ENCODE measurements at places on chromosomes 3 and 15. TPM values are rescaled to one million over a fixed set of nuclear protein-coding genes. Genes with fewer than 3 reads are reported as not detected.

Gene ZNF609
- total RNA-seq, result 11.0 TPM

Gene EDEM1
- total RNA-seq, result 50.6 TPM

Gene ECE2
- total RNA-seq, result not detected

Gene PLA1A
- total RNA-seq, result 0.14 TPM

Gene GHSR
- not detected for total RNA-seq

Gene LXN
- 13.3 TPM for total RNA-seq

Gene LTK
- 0.69 TPM for total RNA-seq

DNA sequence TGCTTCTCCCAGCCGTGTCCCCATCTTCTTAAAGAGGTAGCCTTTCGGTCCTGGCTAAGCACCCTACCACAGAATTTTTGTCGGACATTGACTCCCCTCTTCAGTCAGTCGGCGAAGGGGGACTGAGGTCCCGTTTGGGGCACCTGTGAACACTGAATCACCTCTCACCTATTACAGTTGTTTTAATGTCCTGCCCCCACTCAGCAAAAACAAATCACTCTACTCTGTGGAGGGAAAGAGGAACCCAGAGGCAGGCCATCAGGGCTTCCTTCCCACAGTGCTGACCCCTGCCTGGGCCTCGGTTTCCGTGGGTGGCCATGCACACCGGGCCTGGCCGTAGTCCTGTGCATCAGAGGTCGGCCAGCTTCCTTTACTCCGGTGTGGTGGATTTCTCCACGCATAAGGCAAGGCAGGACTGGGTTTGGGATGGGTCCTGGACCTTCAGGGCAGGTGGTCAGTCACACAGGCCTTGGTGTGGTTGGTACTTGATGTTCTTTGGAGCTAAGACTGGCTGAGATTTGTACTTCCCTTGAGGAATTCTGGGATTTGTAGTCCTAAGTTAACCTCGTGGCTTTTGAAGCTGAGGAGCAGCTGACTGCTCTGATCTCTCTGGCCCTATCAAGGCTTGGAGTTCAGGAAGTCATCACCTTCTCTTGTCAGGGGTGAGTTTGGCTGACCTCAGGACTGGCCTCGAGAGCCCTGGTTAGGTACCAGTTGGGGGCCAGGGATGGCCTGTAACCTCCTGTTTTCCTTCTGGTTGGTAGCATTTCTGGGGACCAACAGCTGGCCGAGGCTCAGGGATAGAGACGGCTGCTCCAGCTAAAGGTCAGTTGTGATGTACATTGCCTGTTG, 627 bp upstream of the FAM131A start:
- DNase-seq, result no peak

GRCh38 chr3:31772758-31773473, 208.1 kb downstream of the OSBPL10 start:
- no peak for DNase-seq

DNA sequence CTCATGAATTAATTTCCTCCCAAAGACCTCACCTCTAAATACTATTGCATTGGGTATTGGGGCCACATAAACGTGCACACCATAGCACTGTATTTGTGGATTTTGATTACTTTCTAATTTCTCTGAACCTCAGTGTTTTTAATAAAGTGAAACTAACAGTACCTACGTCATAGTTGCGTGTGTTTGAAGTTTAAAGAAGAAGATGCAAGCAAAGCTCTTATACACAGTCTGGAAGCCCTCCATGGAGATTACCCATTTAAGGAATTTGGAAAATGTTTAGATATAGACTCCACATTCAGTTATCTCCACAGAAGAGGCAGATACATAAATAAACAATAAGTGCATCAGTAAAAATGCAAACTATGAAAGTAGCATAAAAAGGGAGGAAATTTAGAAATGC, 581.1 kb upstream of the GBE1 start:
- DNase-seq, result no peak

DNA sequence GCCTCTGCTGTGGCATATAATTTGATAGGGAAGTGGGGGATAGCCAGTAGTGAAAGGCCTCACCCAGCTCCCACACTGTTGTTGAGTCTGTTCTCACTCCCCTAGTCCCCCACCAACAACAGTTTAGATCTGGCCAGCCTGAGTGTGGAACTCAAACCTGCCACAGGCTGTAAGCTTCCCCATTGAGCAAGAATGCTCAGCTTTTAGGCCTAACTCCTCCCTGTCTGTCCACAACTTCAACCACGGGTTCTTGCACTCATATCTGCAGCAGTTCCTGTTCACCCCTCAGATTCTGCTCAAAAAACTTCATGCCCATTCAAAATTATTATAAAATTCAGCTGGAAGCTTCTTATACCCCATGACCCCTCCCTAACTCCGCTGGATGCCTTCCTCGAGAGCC, 975.1 kb downstream of the NSUN3 start:
- DNase-seq, result no peak

DNA sequence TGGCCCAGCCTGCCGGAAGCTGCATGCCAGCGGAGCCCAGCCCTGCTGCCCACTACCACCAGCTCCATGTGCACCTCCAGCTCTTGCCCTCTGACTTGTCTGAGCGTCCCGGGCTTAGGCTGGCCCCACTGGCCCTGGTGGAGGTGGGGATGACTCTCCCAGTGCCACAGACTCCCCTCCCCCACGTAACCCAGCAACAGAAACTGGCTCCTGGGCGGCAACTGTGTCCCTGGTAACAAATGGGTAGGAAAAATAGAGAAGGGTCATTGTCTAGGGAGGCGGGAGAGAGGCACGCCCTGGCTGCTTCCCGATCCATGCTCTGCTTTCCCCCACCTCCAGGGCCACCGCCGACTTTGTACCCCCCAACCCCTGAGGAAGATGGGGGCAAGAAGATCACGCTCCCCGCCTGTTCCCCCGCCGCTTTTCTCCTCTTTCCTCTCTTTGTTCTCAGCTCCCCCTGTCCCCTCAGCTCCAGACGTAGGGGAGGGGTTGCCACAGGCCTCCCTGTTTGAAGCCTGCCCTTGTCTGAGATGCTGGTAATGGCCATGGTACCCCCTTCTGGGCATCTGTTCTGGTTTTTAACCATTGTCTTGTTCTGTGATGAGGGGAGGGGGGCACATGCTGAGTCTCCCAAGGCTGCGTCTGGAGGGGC, 10.8 kb upstream of the SEMA3B start:
- DNase-seq, result no peak

- DNase-seq, result no peak
Measured at GRCh38 chr15:49895347-49896223, 223.4 kb downstream of the ATP8B4 start.

GRCh38 chr3:194572143-194572789, 61.0 kb downstream of the TMEM44 start:
- peak; percentile 94 for DNase-seq

- no peak for DNase-seq
Measured at GRCh38 chr15:75693501-75694240, 19.0 kb downstream of the CSPG4 start.
